ENCODE measurements at places on chromosomes 6 and 20. TPM values are rescaled to one million over a fixed set of nuclear protein-coding genes. Genes with fewer than 3 reads are reported as not detected.

Gene IL20RA
- total RNA-seq: not detected

Gene LPIN3
- total RNA-seq: 4.5 TPM

Gene DBNDD2
- total RNA-seq: 12.5 TPM

Gene TXLNB
- total RNA-seq: 1.1 TPM

Gene COL9A1
- not detected for total RNA-seq

Gene CST7
- total RNA-seq: 77.4 TPM

Gene HLA-DOB
- not detected for total RNA-seq

Gene HDGFL1
- not detected for total RNA-seq

Gene VNN1
- 0.24 TPM for total RNA-seq

Gene PRDM13
- not detected for total RNA-seq

Gene SMIM26
- 234 TPM for total RNA-seq

Gene MCCD1
- not detected for total RNA-seq

Gene MOG
- total RNA-seq: not detected

Gene PRR18
- total RNA-seq: not detected

Gene VSTM2L
- 0.48 TPM for total RNA-seq

Gene SLC17A2
- not detected for total RNA-seq

Gene MAP3K5
- 6.2 TPM for total RNA-seq

Gene HFE
- total RNA-seq: 11.6 TPM
